ENCODE measurements at places on chromosomes 1 and 21. TPM values are rescaled to one million over a fixed set of nuclear protein-coding genes. Genes with fewer than 3 reads are reported as not detected.
A peak's percentile ranks its signal among the peaks of the same experiment; 100 is the strongest.

Gene GBP4
- 3.1 TPM for total RNA-seq

Gene REN
- total RNA-seq = not detected

Gene INAVA
- 1.4 TPM for total RNA-seq

Gene UMODL1
- not detected for total RNA-seq

DNA sequence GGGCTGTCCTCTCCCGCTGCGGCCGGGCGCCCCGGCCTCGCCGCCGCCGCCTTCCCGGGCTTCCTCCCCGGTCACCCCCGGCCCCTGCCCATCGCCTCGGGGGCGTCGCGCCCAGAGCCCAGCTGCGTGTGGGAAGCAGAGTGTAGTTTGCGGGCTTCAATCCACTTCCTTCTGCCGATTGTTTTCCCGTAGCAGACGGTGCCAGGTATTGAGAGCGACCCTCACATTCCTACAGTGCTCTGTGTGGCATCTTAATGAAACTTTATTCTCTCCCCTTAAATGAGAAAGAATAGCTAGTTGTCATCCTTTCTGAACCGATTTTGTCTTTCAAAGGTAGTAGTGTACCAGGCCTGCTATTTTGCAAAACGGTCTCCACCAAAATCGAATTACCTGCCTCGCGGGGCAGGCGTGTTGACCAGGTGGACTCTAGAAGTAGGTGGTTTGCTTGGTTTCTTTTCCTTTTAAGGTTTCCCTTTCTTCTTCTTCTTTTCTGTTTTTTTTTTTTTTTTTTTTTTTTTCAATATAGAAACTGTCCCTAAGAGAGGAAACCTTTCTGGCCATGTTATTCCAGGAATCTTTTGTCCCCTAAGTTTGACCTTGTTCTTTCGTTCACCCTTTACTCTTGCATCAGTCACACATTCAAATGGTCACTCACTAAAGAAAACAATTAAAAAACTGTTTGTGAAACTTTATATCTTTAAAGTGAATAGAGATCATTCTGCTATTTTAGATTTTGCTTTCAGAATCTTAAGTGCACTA is 881 bp downstream of the USP25 start:
- H3K27me3 ChIP-seq = no peaks in the 10 kb centered on the region
- peak overlapping the region; percentile 94 for H3K27ac ChIP-seq
- peak overlapping the region; percentile 89 for H3K4me3 ChIP-seq
- no peaks in the 10 kb centered on the region for H3K36me3 ChIP-seq

- DNase-seq = no peak
- H3K4me3 ChIP-seq = no peak overlapping the region
- no peak overlapping the region for H3K27ac ChIP-seq
- H3K36me3 ChIP-seq = peaks cover 31% of the 10 kb centered on the region
- no peaks in the 10 kb centered on the region for H3K27me3 ChIP-seq
These were observed 3.9 kb downstream of the PGD start for GRCh38 chr1:10402729-10403274.

- no peak overlapping the region for H3K4me3 ChIP-seq
- no peak overlapping the region for H3K27ac ChIP-seq
- H3K27me3 ChIP-seq = no peaks in the 10 kb centered on the region
- no peak for DNase-seq
These were observed 145.6 kb downstream of the FMN2 start for GRCh38 chr1:240237305-240237721.

- H3K36me3 ChIP-seq = no peaks in the 10 kb centered on the region
- peak overlapping the region; percentile 94 for H3K27ac ChIP-seq
- peaks cover 57% of the 10 kb centered on the region for H3K4me1 ChIP-seq
- H3K27me3 ChIP-seq = no peaks in the 10 kb centered on the region
- peak; percentile 99 for DNase-seq
- H3K4me3 ChIP-seq = peak overlapping the region; percentile 45
These were observed 10.8 kb upstream of the FAAP20 start for GRCh38 chr1:2205191-2205952.

DNA sequence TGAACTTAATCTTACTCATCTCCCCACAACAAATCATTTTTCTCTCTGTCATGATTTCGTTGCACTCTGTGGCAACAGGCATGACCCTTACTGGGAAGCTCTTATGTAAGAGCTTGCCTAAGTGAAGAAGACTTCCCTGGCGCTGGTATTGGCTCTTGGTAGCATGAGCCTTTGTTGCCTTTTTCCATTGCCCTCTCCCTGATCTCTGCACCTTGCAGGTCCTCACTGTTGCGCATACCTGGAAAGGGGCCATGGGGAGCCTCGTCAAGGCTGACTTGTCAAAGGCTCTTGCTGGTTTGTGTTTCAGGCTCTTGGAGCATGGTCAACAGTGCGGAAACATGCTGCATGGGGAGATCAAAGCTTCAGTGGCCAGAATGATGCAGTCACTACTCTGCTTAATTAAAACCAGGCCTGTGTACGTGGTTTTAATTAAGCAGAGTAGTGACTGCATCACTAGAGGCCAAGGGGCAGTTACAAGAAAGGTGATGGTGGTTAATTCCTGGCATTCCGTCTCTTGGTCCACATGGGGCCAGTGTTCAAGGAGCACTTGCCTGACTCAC is 141.3 kb downstream of the SPATA46 start:
- no peaks in the 10 kb centered on the region for H3K36me3 ChIP-seq
- no peaks in the 10 kb centered on the region for H3K27me3 ChIP-seq
- H3K4me1 ChIP-seq = no peaks in the 10 kb centered on the region
- no peak for DNase-seq
- no peak overlapping the region for H3K4me3 ChIP-seq

DNA sequence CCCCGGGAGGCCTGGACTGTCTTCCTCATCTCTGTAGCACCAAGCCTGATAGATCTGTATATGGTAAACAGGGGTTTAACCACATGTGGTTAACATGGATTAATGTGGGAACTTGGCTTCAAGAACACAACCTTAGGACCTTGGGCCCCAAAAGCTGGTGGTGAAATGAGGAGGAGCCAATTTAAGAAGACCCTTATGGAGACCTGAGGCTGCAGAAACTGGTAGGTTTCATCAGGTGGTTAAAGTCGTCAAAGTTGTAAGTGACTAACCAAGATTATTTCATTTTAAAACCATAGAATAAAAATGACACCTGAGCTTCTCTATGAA is 14.0 kb downstream of the THEMIS2 start:
- H3K27me3 ChIP-seq = no peaks in the 10 kb centered on the region
- no peaks in the 10 kb centered on the region for H3K36me3 ChIP-seq
- peak overlapping the region; percentile 50 for H3K27ac ChIP-seq
- no peak for DNase-seq
- H3K4me1 ChIP-seq = no peaks in the 10 kb centered on the region

Measured in sigmoid colon (tissue), 7 donors.